Smooth muscle cell of the brain vasculature (primary cell): ENCODE measurements at places on chromosomes 5 and 9.
A peak's percentile ranks its signal among the peaks of the same experiment; 100 is the strongest.

DNA sequence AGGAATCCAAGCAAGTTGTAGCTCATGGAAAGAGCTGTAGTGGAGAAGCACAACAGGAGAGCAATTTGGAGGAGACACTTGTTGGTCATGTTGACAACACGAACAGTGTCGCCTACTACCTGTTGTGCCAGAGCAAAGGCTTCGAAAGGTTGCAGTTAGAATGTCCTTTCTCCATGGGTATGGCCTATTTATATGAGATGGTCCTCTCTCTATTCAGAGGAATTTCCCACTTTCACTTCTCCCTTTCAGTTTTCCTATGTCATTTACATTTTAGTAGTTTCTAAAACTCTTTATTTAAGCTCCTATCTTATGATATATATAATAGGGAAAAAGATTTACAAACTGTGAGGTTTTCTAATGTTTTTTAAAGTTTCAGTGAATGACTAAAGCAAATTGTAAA is at the start of gene IFNB1:
TSS of gene IFNB1 (minus strand) at position 162 of the 400 bp plus-strand sequence. CDS start at position 89, 73 bp downstream.
- no peak for DNase-seq

DNA sequence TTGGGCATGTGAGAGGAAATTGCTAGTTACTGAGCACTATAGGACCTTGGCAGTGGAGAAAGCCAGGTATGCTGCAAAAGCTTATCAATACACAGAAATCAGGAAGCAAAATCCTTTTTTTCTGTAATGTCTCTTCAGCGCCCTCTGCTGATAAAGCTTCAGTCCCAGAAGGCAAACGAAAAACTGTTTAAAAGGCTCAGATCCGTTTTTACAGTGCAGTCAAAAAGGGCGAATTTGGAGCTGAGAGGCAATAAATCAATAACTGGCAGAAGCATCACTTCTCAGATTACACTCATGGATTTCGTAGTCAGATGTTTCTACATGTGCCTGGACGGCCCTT is 1.1 kb upstream of the MAN2A1 start:
- no peak for DNase-seq

GRCh38 chr5:176481711-176482110 is 33.5 kb downstream of the FAF2 start:
- no peak for DNase-seq

DNA sequence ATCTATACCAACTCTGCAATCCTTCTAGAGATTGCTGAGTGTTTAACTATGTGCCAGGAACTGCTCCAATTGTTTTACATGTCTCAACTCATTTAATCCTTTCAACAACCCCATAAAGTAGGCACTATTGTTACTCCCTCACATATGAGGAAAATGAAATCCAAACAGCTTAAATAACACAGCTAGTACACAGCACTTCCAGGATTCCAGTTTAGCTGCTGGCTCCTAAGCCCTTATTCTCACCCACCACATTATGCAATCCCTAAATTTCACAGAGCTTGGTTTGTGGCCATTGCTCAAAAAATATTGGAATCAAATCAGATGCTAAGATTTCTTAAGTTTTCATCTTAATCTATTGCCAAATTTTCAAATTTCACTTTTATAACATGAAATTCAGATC is 84.9 kb downstream of the PRELID2 start:
- DNase-seq, result no peak

GRCh38 chr9:79572032-79572607 is 355 bp downstream of the TLE4 start:
- DNase-seq, result no peak

GRCh38 chr9:105150991-105151685 is 93.3 kb upstream of the SLC44A1 start:
- no peak for DNase-seq

DNA sequence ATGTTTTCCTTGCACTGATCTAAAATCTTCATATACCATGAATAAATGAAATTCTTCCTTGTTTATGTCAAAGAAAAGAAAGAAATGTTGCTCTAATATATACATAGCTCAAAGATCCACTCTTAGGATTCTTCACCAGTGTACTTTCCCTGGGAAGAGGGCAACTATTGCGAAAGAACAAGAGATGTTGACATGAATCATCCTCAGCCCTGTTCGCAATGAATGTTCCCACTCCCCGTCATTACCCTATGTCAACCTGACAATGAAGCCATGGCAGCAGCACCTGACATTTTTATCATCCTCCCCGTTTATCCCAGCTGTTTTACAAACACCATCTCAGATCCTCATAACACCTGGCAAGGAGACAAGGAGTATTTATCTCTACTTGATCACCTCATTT is 409.1 kb upstream of the GRIA1 start:
- DNase-seq, result no peak

DNA sequence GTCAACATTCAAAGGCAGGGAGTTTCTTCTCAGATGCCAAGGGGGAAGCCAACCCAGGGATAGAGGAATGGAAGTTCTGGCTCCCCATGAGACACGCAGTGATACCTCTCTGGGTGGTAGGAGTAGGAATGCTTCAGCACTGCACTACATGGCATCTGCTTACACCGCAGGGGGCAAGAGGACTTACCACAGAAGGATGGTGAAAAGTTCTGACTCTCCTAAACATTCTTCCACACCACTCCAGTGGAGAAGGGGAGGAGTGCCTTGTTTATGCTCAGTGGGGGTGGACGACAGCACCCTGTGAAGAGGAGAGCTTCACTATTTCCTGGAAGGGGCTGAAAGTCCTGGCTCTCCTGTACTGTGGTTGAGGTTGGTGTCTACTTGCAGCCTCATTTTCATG is 1011.3 kb upstream of the WWC1 start:
- peak; percentile 69 for DNase-seq

- DNase-seq, result no peak
Observed at GRCh38 chr5:42828671-42829070, 17.0 kb upstream of the SELENOP start.

- DNase-seq, result no peak
Observed at GRCh38 chr5:97499605-97500004, 316.6 kb upstream of the RIOK2 start.

- DNase-seq, result no peak
Observed at GRCh38 chr9:105449081-105449480, 1.2 kb downstream of the FSD1L start.

- no peak for DNase-seq
Observed at GRCh38 chr5:179805529-179806249, 977 bp downstream of the MGAT4B start.

- DNase-seq, result no peak
Observed at GRCh38 chr9:72042928-72043327, 17.5 kb downstream of the C9orf57 start.

GRCh38 chr9:107242073-107243030 is 40.7 kb upstream of the RAD23B start:
- DNase-seq, result no peak

- DNase-seq, result no peak
Observed at GRCh38 chr9:115146581-115147021, 28.6 kb upstream of the TNC start.

GRCh38 chr9:118336250-118336942 is 632.2 kb downstream of the TLR4 start:
- DNase-seq, result no peak

DNA sequence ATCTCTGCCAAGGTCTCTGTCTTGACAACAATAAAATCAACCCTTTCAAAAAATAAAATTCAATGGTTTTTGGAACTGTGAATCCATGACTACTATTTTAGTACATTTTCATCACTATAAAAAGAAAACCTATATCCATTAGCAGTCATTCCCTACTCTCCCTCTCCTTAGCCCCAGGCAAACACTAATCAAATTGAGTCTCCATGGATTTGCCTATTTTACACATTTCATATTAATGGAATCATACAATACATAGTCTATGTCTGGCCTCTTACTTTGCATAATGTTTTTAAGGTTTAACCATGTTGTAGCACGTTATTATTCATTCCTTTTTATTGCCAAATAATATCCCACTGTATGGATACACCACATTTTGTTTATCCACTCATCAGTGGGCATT is 24.1 kb downstream of the RIGI start:
- DNase-seq, result no peak

DNA sequence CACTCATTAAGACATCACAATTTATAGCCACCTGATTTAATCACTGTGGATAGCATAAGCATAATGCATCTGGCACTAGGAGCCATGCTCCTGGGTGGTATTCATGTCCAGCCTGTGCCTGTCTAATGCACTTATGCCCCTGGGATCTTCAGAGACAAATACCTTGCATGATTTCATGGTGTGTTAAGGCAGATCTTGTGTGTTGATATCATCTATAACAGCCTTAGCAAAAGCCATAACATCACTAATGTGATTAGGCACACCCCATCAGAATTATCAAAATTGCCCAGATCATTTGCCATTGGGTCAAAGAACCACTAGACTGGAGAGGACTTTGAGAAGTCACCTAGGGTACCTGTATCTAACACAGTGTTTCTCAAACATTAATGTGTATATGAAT is 43.7 kb upstream of the SELENOP start:
- DNase-seq, result no peak

DNA sequence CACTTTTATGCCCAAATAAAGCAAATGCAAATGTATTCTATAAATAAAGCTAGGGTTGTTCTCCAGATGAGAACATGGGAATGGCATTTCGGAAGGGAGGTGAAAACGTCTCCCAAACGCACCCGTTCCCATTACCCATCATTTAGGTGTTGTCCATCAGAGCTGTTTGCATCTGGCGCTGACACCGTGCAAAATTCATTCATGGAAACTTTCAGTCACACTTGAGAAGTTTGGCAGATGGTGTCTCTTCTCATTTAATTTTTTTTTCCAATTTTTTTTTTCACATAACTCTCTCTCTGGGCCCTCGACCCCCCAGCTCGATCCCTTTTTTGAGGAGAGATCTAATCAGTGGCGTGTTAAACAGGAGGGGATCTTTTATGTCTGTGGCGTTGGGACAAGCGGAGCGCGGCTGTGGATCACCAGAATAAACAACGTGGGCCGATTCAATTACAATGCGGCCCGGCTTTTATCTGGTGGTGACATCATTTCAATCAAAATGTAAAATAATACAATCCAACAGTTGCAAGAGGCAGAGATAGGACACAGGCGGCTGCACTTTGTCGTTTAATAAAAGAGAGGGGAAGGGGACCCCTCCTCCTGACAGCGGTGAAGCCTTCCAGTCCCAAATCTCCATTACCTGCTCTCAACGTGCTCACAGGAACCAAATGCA is 246.1 kb upstream of the IRX4 start:
- no peak for DNase-seq

GRCh38 chr5:155735388-155735787 is 591.6 kb upstream of the SGCD start:
- no peak for DNase-seq

DNA sequence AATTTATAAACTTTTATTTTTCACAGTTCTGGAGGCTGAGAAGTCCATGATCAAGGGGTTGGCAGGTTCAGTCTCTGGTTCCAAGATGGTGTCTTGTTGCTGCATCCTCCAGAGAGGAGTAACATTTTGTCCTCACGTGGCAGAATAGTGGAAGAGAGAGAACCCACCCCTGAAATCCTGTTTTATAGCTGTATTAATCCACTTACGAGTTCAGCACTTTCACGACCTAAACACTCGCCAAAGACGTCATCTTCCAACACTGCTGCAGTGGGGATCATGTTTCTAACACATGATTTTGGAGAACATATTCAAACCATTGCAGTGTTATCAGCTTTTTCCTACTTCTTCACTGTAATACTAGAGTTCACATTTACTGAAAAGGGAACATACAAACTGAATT is 233.0 kb upstream of the ATP10B start:
- DNase-seq, result no peak

- no peak for DNase-seq
Observed at GRCh38 chr5:154885439-154885838, 27.0 kb downstream of the CNOT8 start.

DNA sequence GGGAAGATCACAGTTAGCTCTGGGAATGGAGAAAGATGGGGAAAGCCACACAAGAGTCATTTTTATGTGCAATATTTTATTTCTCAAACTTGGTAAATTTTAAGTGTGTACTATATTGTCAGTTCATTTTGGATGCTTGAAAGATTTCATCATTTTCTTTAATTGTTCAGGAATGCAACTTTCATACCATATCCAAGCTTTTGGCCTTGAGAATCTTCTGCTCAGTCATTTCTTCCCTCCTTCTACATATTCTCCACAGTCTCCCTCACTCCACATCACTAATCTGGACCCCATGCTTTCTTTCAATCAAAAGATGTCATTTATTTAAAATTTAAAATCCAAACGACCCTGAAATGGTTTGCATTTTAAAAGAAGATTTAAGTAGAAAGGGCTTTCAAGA is 135.4 kb downstream of the FAM114A2 start:
- no peak for DNase-seq

DNA sequence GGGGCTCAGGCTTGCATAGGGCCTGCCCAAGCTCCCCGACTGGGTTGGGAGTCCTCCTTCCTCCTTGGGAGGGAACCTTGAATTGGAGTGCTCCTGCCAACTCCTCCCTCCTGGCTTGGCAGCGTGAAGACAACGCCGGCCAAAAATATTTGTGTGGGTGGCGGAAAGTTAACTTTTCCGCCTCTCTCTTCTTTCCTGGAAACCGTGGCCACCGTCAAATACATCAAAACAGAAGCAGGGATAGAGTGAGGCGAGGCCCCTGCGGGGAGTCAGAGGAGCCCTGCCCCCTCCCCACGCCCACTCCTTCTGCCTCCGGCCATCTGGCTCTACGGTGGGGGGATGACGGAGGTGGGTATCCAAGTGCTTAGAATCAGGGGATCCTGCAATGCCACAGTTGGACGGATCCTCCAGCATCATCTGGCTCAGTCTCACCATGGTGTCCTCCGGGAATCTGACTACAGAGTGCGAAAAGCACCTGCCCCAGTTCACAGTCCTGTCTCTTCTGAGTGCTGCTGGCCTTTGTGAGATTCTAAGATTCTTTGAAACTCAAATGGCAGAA is 25.2 kb upstream of the SYNPO start:
- DNase-seq, result no peak

GRCh38 chr9:38718148-38718547 is 1.8 kb downstream of the FAM240B start:
- DNase-seq, result no peak

DNA sequence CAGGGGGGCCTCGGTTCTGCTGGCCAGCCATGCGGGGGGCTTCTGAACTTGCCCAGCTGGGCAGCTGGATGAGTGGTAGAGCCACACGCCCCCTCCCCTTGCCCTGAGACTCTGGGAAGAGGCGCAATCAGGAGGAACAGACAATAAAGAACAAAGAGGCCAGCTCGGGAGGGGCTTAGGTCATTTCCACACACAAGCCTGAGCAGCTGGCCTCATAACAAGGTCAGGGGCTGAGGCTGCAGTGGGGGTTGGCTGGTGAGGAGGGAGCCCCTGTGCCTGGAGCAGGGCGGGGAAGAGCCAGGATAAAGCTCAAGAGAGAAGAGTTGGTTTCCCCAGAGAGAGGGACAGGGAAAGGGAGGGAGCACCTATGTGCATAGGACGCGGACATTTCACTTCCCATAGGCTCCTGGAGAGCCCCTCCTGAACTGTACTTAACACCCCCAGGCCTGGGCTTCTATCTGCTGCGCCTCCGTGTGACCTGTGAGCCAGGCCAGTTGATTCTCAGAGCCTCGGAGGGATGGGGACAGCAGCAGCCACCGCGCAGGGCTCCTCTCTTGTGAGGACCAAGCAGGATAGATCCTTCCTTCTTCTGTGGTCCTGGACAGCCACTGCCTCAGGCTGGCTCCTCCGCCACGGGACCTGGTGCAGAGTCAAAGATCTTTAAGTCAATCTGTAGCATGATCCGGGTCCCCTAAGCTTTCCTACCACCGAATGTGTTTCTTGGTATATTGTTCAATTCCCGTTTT is 75.3 kb upstream of the GGTA1 start:
- no peak for DNase-seq
